HL-60 (cell line): ENCODE measurements at places on chromosomes 6 and 20.

- no peak for DNase-seq
Observed at GRCh38 chr20:49868964-49869363, 46.4 kb downstream of the SPATA2 start.

GRCh38 chr6:42313038-42313437 lies 95.4 kb upstream of the MRPS10 start:
- no peak for DNase-seq

DNA sequence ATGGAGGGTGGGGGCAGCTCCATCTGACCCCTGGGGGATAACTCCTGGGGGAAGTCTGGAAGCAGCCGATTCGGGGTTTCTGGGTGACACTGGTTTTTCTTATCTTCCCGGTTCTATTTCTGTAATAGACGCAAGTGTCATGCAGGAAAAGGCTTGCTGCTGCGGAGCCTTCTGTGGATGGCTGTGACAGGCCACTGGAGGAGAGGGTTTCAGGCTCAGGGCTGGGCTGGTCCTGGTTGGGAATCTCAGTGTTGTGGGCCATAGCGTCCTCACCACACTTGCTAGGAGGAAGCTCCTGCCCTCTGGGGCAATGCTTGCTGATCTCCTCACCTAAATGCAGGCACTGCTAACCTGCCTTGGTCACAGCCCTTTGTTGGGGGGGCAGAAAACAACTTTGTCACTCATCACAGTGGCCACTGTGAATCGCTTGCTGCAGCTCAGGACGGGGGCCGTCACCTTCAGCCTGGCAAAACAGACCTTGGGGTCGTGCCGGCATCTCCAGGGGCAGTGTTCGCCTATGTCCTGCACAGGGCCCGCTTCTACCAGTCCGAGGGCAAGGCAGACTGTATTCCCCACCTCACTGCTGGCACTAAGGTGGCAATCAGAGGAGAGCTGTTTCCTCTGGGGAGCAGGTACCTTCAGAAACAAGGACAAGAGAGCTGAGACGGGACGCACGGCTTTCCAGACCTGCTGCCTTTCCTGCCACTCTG lies 4.4 kb upstream of the TUBB1 start:
- DNase-seq, result no peak

GRCh38 chr6:93418033-93418407 lies 1.3 kb downstream of the EPHA7 start:
- no peak for DNase-seq

GRCh38 chr6:146359131-146359530 lies 184.5 kb upstream of the RAB32 start:
- DNase-seq, result no peak

DNA sequence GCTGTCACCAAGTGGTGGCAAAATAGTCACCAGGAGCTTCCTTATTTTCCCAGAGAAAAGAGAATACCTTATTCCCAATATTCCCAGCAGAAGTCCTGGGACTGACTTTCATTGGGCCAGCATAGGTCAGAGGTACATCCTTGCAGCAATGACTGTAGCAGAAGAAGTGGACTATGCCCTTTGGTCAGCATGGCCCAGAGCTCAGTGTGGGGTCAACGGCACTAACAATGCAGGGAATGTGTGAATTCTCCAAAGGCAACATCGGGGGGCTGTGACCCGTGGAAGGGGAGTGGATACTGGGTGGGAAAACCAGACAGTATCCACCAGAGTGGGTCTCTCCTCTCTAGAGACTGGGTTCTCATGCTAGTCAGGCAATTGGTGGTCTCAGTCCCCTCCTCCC lies 15.6 kb upstream of the LBP start:
- DNase-seq, result no peak

- no peak for DNase-seq
Observed at GRCh38 chr20:38630727-38631126, 29.1 kb downstream of the ARHGAP40 start.

DNA sequence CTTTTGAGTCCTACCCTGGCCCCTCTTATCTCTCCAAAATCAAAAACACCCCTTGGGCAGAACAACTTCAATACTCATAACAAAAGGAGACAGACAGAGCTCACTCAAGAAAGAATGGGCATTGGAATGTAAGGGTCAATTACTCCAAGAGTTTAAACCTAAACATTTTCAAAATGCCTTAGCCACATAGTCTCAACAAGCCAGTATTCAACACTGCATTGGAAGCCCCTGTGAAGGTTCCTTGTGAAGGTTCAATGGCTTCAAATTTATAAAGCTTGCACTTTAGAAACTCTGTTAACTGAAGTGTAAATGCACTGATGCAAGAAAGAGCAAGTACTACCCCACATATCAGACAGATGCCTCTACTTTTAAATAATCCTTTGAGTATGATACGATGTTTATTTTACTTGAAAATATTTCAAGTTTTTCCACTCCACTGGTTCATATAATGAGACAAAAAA lies 139.1 kb upstream of the LAMP5 start:
- no peak for DNase-seq

GRCh38 chr6:164166515-164166914 lies 752.0 kb downstream of the QKI start:
- no peak for DNase-seq
